ENCODE measurements at places on chromosomes 16 and 17.

DNA sequence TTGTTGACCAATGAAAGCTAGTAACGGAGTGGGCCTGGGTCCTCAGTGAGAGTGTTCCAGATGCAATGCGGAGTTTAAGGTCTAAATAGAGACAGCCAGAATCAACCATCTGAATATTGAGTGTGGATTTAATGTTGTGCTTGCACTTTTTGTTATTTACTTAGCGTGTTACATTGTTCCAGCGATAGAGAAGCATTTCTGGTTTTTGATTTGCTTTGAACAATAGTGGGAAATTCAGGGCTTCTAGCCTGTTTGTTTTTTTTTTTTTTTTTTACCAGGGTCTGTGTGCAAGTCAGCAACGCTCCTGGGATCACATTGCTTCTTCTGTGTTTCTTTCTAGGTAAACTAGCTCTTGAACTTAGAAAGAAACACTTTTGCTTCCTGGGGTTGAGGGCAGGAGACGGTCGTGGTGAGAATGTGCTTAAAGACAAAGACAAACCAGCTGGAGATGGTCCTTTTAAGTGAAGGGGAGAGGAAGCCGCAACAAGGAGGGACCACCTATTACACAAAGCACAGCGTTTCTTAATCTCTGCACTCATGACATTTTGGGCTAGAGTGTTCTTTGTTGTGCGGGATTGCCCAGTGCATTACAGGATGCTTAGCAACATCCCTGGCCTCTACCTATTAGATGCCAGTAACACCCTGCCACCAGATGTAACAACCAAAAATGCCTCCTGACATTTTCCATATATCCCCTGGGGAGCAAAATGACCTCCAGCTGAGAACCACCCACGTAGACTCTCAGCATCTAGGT lies 119.2 kb downstream of the MAP2K6 start:
- no peak for DNase-seq

- no peak for DNase-seq
Measured at GRCh38 chr16:70644763-70645597, 1.4 kb upstream of the IL34 start.

DNA sequence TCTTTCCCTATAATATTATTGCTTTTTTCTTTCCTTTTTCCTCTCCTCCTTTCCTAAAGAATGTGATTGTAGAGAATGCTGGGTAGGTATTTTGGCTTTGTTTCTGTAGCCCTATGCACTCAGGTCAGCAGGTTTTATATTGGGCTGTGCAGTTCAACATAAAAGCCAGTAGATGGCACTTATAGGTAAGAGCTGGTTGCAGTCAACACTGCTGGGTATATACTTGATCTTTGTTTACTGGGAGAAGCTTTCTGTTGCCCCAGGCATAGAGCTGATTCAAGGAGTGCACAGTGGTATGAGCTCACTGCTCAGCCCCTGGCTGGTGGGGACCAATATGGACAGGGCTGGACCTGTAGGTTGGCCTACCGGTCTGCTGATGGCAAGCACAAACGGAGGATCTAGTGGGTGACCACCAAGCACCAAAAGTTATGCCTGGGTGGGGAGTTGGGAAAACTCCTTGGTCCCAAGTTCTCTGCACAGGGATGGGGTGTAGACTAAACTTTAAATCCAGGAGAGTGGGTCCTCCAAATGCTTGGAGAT lies 378.9 kb downstream of the PMP22 start:
- DNase-seq: peak; percentile 26

DNA sequence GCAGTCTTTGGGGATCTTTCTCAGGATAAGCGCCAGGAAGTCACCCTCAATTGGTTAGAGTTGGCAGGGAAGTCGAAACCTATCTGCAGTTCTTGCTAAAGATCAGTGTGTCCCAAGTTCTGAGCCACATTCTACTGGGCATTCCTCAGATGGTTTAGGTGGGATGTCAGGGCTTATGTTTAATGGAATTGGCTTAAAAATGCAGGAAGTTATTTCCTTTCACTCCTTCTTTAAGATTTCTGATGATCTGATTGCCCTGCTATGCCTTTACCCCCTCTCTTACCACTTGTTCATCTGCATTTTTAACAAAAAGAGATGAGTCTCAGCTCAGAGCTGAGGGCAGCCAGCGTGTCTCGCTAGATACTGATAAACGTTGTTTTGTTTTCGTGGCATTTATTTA lies 30.8 kb downstream of the FOXL1 start:
- DNase-seq: no peak

DNA sequence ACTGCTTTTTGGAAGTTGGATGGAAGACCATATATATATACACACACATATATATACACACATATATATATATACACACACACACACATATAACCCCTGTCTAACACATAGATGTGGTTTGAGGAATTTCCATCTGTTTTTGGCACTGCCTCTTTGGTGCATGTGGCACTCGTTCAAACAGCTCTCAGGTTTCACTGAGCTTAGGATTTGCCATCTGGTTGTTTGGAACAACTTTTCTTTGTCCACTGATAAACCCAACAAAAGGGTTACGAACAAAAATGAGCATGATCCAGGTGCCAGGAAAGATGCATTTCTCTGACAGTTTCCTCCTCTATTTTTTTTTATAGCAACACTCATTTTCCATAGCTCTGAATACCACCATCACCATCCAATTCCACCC lies 14.6 kb upstream of the KCNJ16 start:
- DNase-seq: no peak

DNA sequence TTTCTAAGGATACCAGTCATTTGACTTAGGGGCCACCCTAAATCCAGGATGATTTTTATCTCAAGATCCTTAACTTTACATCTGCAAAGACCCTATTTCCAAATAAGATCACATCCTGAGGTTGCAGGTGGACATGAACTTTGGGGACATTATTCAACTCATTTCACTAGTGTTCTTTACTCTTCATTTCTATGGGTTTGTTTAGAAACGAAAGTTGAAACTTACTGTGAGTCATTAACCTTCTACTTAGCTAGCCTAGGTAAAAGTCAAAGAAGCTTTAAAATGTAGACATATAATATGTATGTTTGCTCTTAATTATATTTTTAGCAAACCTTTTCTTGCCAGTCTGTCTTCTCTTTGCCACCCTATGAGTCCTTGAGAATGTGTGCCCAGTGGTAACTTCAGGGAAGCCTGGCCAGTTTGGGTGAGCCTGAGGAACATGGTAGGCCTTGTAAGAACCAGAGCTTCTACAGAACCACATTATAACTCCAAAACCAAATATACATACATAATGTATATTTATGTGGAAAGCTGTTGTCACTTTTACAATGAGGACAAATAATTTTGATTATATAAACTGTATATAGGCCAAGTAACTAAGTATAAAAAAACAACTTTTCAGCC lies 38.4 kb downstream of the BPTF start:
- DNase-seq: no peak

GRCh38 chr16:5504064-5504781 lies 406.6 kb upstream of the EEF2KMT start:
- no peak for DNase-seq

- no peak for DNase-seq
Measured at GRCh38 chr17:21358682-21359482, 17.3 kb upstream of the KCNJ12 start.
